ENCODE measurements at places on chromosomes 12 and 14.
A peak's percentile ranks its signal among the peaks of the same experiment; 100 is the strongest.

DNA sequence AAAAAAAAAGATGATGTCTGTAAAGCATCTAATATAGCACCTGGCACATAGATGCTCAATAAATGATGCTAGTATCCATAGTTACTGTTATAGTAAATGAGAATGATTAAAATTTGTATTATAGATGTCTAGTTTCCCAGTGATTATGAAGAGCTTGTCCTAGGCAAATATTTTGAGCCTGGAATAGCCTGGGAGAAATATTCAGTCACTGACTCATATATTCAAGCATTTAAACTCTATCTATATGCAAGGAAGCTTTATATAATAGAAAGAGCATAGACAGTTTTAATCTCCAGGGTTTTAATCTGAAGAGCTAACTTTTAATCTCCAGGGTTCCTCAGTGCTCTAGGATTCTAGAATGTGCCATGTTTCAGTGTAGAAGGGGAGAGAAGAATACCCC, 91.5 kb upstream of the VASH1 start:
- DNase-seq, result no peak

DNA sequence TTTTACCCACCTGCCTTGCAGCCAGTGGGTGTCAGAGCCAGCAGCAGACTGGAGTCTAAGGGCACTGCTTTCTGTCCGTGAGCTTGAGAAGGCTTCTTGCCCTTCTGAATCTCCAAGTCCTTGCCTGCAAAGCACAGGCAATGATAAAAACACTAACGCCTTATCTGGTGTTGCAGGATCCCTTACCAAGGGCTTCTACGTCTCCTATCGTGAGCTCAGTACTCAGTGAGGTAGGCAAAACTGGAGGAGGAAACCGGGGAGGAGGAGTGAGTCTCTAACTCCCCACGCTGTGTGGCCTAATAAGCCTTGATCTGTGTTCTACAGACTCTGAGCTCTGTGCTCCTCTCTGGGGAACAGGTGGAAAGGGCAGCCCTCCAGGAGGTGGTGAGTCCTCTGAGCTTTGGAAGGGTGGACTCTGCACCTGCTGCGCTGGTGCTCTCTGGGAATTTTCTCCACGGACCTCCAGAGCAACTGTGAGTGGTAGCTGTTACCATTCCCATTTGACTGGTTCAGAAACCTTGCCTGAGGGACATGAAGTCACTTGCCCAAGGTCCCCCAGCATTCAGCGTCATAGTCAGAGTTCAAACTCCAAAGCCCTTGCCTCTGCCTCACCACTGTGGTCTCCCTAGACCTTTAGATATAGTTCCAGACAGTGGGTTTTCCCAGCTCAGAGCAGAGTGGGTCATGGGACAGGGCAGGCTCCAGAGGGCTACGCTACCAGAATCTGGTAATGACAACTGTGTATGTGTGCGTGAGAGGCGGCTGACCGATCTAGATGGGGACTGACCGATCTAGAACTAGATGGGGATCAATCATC, 7.0 kb upstream of the MARK3 start:
- DNase-seq, result no peak

- DNase-seq, result no peak
These were observed 13.7 kb downstream of the HNRNPC start for GRCh38 chr14:21255385-21256101.

DNA sequence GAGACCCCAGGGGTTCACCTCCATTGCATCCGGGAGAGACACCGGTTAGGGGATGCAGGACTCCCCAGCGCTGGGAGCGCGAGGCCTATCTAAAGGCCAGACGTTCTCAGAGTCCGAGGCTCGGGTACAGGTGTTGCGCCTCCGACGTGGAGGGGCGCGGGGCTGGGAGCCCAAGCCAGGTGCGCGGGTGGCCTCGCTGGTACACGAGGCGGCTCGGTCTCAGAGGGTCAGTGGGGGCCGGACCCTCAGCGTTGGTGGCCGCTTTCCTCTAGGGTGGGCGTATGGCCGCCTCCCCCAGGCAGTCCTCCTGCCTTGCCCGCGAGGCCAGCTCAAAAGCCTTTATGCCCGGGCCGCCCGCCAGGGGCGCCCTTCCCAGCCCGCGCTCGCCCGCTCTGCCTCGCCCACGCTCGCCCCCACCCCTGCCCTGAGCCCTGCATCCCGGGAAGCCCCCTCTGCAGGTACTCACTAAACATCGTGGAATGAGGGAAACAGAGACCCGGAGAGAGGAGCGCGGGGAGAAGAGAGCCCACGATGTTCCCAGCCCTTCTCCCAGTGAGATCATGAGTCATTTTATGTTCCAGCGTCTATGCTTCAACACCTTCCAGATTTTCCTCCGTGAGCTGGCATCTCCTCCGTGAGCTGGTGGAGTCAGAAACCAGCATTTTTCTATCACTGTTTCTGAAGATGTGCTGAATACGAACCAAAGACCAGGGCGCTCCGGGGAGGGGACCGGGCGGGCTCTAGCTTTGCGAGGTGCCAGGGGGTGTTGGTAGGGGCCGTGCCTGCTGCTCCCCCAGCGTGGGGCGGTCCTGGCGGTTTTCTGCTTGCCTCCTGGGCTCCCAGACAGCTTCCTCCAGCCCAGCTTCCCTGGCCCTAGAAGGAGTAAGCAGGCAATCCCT, 73.8 kb downstream of the DIO3 start:
- peak; percentile 43 for DNase-seq

DNA sequence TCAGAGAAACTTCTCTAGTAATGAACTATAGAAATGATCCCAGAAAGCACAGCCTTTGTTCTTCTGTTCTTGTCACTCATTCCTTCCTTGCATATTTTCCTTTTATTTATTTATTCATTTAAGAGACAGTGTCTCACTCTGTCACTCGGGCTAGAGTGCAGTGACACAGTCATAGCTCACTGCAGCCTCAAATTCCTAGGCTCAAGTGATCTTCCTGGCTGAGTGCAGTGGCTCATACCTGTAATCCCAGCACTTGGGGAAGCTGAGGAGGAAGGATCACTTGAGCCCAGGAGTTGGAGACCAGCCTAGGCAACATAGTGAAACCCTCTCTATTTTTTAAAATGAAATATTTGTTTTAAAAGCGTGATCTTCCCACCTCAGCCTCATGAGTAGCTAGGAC, 11.5 kb downstream of the TECPR2 start:
- no peak for DNase-seq

- no peak for DNase-seq
These were observed 226.4 kb downstream of the ANO2 start for GRCh38 chr12:5718680-5719079.

DNA sequence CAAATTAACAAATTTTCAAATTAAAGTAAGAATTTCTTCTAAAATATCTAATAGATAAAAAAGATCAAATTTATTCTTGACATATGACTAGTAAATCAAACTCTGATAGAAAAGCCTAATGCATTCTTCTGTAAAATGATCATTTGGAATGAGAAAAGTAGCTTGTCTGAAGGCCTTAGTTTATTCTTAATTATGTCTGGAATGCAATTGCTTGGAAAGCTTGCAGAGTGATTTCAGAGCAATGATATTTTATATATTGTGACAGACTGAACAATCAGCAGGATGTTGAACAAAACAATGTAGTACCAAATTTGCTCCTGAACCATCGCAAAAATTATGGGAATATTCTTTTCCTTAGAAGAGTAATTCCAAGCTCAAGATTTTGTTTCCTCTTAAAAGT, 789.6 kb upstream of the NOVA1 start:
- no peak for DNase-seq

- no peak for DNase-seq
These were observed 174.4 kb upstream of the NUDT4 start for GRCh38 chr12:93203361-93203760.

DNA sequence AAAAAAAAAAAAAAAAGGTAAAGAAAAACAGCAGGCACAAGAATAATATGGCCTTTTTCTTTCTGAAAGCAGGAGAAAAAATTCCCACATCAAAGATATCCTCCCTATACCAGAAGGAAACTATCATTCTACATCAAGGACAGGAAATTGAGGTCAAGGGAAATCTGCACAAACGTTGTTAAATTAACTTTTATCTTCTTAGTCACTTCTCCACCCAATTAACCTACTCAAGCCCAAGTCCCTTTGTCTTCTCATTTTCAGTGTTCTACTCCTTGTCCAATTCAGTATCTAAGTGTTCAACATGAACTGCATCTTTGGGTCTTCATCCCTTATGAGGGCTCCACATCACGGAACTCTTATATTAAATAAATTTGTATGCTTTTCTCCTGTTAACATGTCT, 15.7 kb downstream of the NDUFA12 start:
- no peak for DNase-seq

- DNase-seq, result no peak
These were observed 15.1 kb downstream of the SERPINA5 start for GRCh38 chr14:94596361-94596760.

DNA sequence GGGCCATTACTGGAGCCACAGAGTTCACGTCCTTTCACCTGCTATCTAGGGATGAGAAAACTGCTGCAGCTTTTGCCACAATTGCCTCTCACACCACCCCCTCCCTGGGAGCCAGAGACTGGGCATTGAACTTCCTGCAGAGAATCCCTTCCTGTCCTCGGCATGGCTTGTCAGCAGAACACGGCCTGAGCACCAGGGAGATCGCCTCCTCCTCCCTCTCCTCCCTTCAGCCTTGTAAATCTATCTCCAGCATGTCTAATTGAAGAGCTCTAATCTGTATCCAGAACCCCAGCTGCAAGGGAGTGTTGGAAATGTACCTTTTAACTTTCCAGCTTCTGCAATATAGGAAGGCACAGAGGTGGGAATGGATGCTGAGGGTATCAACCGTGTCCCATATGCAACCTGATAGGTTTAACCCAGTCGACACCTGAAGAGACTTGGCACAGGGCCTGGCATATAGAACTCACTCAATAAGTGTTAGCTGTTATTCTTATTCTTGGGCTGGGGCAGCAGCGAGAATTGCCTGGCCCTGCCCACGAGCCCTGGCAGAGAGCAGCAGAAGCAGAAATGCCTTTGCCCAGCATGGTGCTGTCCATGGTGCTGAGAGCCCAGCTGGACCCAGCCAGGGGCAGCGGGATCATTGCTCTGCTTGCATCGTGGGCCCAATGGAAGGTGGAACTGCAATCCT, 26.8 kb downstream of the TMEM63C start:
- peak; percentile 90 for DNase-seq

DNA sequence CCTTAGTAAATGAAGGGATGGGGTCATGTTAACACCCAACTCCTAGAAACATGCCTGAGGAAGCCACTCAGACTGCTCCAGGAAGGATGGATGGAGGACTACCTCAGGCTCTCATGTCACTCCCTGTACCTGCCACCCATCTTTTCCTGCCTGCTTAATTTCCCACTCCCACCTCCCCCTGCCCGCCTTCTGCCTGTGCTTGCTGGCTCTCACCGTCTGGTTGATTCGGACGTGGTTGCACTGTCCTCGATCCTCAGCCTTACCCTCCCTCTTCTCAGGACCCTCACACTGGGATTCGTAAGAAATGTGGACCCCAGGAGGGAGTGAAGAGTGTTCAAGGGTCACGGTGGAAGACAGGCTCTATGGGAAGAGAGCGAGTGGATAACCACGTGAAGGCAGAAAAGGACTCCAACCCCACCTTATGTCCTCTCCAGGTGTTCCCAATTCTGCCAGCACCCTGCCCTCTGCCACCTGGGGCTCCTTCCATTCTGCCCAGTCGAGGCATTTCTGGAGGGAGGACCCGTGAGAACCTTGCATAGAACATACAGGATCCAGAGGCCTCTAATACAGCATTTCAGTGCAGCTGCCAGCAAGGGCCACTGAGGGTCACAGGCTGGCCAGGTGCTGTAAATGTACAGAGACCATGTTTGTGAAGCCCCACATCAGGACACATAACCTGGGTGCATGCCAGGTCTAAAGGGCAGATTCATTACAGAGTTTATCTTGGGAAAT, 12.9 kb downstream of the ITGB7 start:
- DNase-seq, result no peak

DNA sequence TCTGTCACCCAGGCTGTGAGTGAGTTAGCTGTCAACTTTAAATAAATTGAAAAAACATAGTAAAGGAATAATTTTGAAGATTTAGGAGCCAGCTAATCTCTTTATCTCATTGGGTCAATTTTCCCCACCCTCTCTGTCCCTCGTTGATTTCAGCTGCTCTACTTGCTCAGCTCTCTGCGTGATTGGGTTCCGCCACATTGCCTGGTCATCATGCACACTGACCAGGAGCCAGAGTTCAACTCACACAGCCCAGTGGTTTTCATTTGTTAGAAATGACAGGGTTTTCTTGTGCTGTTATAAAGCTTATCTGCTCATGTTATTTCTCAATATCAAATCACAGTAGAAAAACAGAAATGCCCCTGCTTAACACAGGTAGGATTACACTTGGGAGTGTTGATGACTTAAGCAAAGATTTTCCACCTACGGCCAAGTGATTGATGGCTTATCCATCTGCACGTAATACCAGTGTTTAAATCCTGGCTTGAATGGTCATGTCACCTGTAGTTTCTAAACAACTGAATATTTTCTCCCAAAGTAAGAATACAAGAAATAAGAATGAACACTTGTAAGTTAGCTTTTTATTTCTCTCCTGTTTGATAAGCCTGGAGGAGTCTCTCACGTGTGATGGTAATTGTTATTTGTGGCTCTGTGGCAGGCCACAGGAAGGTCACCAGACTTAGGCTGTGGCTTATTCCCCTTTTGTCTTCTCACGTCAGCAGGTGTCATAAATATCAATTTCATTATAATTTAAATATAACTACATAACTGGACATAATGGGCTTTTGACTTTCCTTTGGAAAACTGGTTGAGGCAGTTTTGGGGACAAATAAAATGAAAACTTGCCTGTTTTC, 367.2 kb upstream of the DDHD1 start:
- DNase-seq, result no peak

DNA sequence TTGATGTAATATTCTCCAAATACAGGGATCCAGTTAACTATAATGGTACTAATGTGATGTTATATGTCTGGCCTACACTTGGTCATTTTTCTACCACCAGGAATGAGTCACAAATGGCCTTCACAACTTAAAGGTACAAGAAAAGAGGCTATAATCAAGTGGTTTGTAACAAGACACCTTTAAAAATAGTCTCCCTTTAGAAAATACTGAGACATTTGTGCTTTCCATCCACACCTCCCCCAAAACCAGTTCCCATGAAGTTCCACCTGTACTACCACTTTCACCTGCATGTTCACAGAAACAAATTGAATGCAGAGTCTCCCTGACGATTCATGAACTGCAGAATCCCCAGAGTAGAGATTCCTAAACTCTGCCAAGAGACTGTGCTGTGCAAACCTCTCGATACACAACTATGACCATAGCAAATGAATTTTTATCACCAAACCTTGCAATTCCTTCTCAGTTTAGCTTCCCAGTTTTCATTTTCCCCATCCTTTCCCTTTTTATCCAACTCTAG, 6.0 kb downstream of the BTG1 start:
- no peak for DNase-seq
